ENCODE measurements at places on chromosomes 6 and 20.

GRCh38 chr6:53985366-53985765 lies 125.9 kb upstream of the MLIP start:
- no peak for DNase-seq

- DNase-seq: no peak
These were observed 135.9 kb upstream of the FUT9 start for GRCh38 chr6:95879856-95880255.

GRCh38 chr20:23264545-23264944 lies 86.0 kb upstream of the NXT1 start:
- DNase-seq: no peak

DNA sequence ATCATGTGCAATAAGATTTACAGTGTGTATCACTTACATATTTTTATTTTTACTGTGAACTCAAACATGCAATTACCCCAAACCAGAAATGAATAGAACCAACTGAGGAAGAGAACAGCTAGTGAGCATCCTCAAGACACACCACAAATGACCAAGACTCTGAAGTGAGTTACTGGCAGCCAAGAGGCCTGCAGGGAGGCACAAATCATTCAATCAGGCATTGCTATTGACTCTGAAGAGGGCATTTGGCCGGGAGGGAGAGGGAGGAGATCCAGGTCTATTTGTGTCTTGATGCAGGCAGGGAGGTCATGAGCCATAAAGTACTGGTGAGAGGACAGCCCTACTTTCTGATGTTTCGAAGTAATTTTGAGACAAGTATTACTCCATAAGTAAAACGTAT lies 257.7 kb downstream of the BCKDHB start:
- no peak for DNase-seq

- no peak for DNase-seq
These were observed 590.0 kb upstream of the NOX3 start for GRCh38 chr6:156045401-156046267.

All from AG08396 (cell line).